ENCODE measurements at places on chromosomes 11 and 22.
A peak's percentile ranks its signal among the peaks of the same experiment; 100 is the strongest.

DNA sequence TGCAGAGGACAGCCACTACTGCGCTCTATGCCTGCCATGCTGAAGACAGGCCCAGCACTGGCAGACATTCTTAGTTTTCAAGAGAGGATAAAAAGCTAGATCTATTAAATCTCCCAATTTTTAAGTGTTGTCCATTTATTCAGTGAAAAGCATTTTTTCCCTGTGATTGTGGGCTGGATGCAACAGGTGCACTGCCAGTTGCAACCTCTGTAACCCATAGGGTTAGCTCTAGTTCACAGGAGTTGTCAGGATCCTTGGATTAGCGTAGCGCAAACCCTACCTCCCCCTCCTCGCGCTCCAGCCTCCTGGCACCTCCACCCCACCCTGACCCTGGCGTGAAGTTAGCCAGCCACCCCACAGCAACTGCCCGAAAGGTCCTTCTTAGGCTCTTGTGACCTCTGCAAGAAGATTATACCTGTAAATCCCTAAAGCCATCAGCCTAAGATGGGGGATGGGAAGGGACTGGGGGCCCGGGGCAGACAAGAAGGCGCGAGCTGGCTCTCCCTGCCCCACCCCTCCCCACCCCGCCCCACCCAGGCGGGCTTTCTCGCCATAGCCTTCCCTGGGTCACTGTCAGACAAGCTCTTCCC lies 30.9 kb downstream of the EIF3F start:
- no peak for DNase-seq

DNA sequence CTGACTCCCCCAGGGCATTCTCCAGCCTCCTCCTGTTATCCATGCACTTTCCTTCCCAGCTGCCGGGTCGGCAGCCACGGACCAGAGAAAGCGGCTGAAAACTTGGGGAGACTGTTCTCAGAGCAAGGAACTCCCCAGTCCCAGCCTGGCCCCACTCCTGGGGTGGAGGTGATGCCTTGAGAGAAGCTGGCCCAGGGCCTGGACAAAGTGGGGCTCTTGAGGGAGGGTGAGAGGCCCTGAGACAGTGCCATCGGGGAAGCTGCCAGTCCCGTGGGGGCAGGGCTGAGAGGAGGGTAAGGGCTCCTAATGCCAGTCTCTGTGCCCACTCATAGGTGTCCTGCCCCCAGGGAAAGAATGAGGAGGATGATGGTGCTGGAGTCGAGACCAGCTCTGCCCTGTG lies 53.8 kb downstream of the FLRT1 start:
- DNase-seq = no peak

GRCh38 chr11:14300661-14301304 lies 58.2 kb downstream of the RRAS2 start:
- DNase-seq = peak; percentile 32

- no peak for DNase-seq
Observed at GRCh38 chr22:49392841-49393510, 434.7 kb downstream of the BRD1 start.

GRCh38 chr11:124950601-124951330 lies 3.2 kb upstream of the CCDC15 start:
- DNase-seq = no peak

DNA sequence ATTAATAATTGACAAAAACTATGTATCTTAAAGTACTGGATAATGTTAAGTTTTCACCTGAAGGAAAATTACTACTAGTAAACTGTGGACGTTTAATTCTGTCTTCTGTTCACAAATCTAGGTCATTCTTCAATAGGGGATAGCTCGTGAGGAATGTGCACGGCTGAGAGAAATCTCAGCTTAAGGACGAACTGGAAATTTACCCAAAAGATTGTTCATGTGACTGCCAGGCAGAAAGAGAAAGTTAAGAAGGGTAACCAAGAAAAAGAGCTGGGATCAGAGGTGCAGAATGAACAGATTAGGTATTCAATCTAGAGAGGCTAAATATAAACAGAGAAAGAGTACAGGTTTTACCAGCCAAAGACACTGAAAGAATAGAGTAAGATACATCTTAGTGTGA lies 245.3 kb downstream of the CASP12 start:
- DNase-seq = no peak

GRCh38 chr11:2689651-2690575 lies 9.9 kb downstream of the KCNQ1OT1 start:
- no peak for DNase-seq
